ENCODE measurements at places on chromosomes 3 and 15.

DNA sequence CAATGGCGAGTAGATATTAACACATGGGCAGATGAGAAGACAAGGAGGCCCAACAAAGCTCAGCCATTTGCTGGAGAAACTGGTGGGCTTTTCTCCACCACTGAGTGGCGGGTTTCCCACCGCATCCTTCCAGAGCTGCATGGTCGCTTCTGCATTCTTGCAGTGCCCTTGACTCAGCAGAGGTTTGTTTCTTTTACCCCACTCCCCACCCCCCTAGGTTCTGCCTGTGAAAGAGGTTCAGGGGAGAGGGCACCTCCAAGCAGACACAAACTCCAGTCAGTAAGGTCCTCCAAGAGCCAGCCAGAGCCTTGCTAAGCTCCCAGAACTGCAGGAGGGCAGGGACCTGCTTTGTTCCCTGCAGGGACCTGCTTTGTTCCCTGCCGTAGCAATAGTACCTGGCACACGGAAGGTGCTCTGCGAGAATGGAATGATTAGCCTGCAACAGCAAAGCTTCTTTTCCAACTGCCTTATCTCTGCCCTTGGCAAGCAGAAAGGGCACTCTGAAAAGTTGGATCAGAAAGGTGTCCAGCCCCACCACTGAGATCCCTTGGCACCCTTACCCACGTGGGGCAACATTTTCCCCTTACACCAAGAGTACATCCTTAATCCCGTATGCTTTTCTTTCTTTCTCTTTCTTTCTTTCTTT is 1.4 kb downstream of the PAQR5 start:
- DNase-seq = no peak

- no peak for DNase-seq
Measured at GRCh38 chr3:62723166-62723913, 151.9 kb downstream of the CADPS start.

GRCh38 chr3:101718455-101718854 is 6.0 kb upstream of the CEP97 start:
- DNase-seq = no peak

- DNase-seq = no peak
Measured at GRCh38 chr15:92892201-92892555, 7.9 kb upstream of the CHD2 start.

DNA sequence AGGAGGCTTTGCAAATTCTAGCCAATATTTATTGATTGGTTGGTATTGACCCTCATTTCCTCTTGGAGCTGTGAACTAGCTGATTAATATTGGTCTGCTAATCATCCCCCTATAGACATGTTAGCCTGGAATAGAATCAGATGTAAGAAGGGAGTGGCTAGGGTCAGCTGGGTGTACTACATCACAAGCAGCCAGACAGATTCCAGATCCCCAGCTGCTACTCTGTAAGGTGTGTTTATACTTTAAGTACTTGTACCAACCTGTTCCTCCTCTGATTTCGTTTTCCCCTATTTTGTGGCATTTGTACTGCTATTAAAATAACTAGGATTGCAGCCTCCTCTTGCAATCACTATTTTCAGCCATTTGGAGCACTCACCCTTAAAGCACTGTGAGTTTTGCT is 49.9 kb downstream of the PARP15 start:
- no peak for DNase-seq

- no peak for DNase-seq
Measured at GRCh38 chr15:41506796-41507341, 6.8 kb downstream of the LTK start.

- no peak for DNase-seq
Measured at GRCh38 chr15:100186960-100187359, 154.8 kb downstream of the ADAMTS17 start.

- no peak for DNase-seq
Measured at GRCh38 chr15:87038404-87038803, 958.7 kb downstream of the AGBL1 start.

- DNase-seq = no peak
Measured at GRCh38 chr15:42033214-42033873, 12.5 kb upstream of the PLA2G4E start.

GRCh38 chr15:100116416-100117190 is 225.2 kb downstream of the ADAMTS17 start:
- no peak for DNase-seq

- no peak for DNase-seq
Measured at GRCh38 chr3:79154865-79155264, 612.9 kb downstream of the ROBO1 start.

DNA sequence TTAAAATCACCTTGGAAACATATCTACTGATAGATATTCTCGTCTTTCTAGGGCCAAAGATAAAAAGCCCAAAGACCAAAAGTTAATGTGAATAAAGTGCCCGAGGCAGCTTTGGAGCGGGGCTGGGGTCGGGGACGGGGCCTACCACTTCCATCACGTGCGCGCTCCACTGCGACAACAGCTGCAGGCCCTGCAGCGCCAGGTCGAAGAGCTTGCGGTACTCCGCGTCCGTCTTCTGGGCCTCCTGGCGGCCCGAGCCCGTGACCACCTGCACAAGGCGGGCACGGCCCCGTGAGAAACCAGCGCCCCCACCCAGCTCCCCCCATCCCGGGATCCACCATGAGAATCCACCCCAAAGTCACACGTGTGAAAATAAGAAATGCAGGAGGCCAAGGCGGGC is 52.4 kb downstream of the CYFIP1 start:
- no peak for DNase-seq

GRCh38 chr3:139309880-139310279 is 33.9 kb upstream of the MRPS22 start:
- DNase-seq = no peak

DNA sequence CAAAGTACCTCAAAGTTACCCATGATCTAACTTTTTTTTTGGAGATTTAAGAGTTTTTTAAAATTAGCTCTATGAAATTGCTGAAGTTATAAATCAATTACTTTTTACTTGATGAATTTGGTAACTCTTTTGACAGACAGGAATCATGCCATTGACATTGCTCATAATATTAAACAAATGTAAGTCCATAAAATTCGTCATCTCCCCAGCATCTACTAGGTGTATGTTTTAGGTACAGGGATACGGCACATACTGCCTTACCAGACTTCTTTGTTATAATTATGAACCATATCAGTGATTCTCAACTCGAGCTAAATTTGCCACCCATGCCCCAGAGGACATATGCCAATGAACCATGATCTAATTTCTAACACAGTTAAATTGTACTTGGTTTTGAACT is 247.5 kb upstream of the TGFBR2 start:
- DNase-seq = no peak

DNA sequence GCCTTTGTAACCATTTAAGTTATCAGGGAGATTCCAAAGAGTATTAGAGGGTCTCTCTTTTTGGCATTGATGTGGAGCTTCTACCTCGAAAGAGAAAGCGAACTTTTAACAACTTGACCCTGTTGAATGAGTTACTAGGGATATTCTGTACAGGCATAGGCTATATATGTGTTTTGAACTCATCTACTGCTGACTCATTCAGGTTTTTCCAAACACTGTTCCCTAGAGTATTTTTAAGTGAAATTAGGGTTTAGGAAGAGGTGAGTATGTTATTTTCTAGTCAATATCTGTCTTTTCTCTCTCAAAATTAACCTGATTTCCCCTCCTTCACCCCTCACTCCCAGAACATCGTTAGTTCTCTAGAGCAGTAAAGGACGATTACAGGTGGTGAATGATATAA is 228.1 kb upstream of the C2CD4B start:
- no peak for DNase-seq

DNA sequence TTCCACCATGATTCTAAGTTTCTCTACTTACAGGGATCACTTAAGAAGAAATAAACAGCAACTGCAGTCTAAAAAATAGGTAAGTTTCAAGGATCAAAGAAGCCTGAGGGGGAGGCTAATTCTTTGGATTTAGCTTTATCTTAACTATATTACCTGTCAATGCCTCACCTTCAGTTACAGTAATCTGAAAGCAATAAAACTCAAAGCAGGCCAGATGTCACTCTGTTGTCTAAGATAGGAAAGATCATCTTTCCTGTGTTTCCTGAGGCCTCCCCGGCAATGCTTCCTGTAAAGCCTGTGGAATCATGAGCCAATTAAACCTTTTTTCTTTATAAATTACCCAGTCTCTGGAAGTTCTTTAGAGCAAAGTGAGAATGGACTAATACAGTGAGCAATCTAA is 60.2 kb downstream of the NPTN start:
- no peak for DNase-seq

- DNase-seq = no peak
Measured at GRCh38 chr15:27871078-27871901, 227.8 kb downstream of the OCA2 start.

GRCh38 chr15:88061452-88061851 is 195.1 kb downstream of the NTRK3 start:
- DNase-seq = no peak

GRCh38 chr15:48966595-48967301 is 3.0 kb upstream of the SHC4 start:
- no peak for DNase-seq

- no peak for DNase-seq
Measured at GRCh38 chr3:188342991-188343732, 189.2 kb downstream of the LPP start.

- no peak for DNase-seq
Measured at GRCh38 chr3:125014570-125015179, 41.1 kb downstream of the HEG1 start.

- peak; percentile 47 for DNase-seq
Measured at GRCh38 chr15:90071220-90071807, 31.0 kb downstream of the IDH2 start.

DNA sequence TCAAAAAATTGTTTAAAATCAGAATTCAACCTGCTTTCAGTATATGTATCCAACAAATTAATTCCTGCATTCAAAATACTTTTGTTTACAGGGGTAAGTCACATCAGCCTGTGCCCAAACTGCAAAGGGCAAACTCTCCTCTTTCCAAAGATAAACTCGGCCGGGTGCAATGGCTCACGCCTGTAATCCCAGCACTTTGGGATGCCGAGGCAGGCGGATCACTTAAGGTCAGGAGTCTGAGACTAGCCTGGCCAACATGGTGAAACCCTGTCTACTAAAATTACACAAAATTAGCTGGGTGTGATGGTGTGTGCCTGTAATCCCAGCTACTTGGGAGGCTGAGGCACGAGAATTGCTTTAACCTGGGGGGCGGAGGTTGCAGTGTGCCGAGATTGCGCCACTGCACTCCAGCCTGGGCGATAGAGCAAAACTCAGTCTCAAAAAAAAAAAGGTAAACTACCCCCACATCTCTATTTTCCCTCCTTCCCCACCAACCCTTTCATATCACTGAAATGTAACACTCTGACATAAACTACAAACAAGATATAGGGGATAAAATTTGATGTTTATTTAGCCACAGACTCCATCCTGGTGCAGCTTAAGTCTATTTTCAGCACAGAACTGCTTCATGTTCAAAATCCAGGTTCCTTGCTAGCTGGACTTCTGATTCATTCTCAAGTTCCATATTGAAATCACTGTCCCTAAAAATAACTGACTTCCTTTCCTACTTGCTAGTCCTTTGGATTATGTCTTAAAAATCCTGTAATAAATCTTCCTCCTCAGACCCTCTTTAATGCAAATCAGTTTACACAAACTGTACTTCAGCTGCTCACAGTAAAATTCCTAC is 15.4 kb downstream of the UBP1 start:
- DNase-seq = no peak

GRCh38 chr3:35908366-35909232 is 269.3 kb downstream of the ARPP21 start:
- DNase-seq = peak; percentile 1

GRCh38 chr3:194475138-194475932 is 11.5 kb downstream of the ATP13A3 start:
- DNase-seq = no peak

GRCh38 chr3:159875116-159875515 is 113.5 kb upstream of the IL12A start:
- DNase-seq = no peak
